Liver (tissue), 10 donors: ENCODE measurements at places on chromosomes 3 and 15. TPM values are rescaled to one million over a fixed set of nuclear protein-coding genes. Genes with fewer than 3 reads are reported as not detected.

The NR2C2 gene
- 21.8 TPM for total RNA-seq

The SYNM gene
- total RNA-seq, result 6.4 TPM

The ZDHHC23 gene
- total RNA-seq, result 2.3 TPM

The ATP10A gene
- total RNA-seq, result 0.51 TPM

The NR2E3 gene
- not detected for total RNA-seq

The ADGRG7 gene
- 2.1 TPM for total RNA-seq

The CEP19 gene
- total RNA-seq, result 0.59 TPM

The CCDC54 gene
- total RNA-seq, result not detected

The CCR8 gene
- total RNA-seq, result not detected

The ITPKA gene
- 2.4 TPM for total RNA-seq

The TUSC7 gene
- total RNA-seq, result not detected

The ESYT3 gene
- 0.05 TPM for total RNA-seq

The STAC gene
- 0.56 TPM for total RNA-seq

The CDHR4 gene
- not detected for total RNA-seq

The PLA2G4E gene
- not detected for total RNA-seq

The COLQ gene
- 1.0 TPM for total RNA-seq

The HTR3E gene
- not detected for total RNA-seq

The PLA1A gene
- 6.0 TPM for total RNA-seq

The TMEM207 gene
- not detected for total RNA-seq

The NR1I2 gene
- 121 TPM for total RNA-seq

The DUOXA2 gene
- total RNA-seq, result not detected

The GUCA1C gene
- not detected for total RNA-seq

The SPINK8 gene
- not detected for total RNA-seq

The PCSK6 gene
- total RNA-seq, result 398 TPM

The ATP13A5 gene
- total RNA-seq, result not detected

The LIPH gene
- under 0.01 TPM for total RNA-seq

The SUSD5 gene
- 0.19 TPM for total RNA-seq

The FSIP1 gene
- total RNA-seq, result 0.17 TPM

The GOLGA8T gene
- total RNA-seq, result 0.08 TPM

The CCR2 gene
- 3.3 TPM for total RNA-seq

The SNTN gene
- total RNA-seq, result not detected

The CKMT1A gene
- 0.65 TPM for total RNA-seq

The P2RY12 gene
- 2.8 TPM for total RNA-seq

The PCBP4 gene
- total RNA-seq, result 4.0 TPM

The ZPLD1 gene
- total RNA-seq, result 0.23 TPM

The C3orf33 gene
- total RNA-seq, result 2.4 TPM

The SAXO2 gene
- 0.50 TPM for total RNA-seq

The SLC28A2 gene
- total RNA-seq, result under 0.01 TPM

The CSPG5 gene
- 0.25 TPM for total RNA-seq

The EID1 gene
- total RNA-seq, result 58.7 TPM

The CLEC3B gene
- total RNA-seq, result 7.7 TPM

The SEMA6D gene
- total RNA-seq, result 1.8 TPM
